ENCODE measurements at places on chromosomes 16 and 17.

- no peaks in the 10 kb centered on the region for H3K4me1 ChIP-seq
- H3K27ac ChIP-seq, result no peak overlapping the region
- no peaks in the 10 kb centered on the region for H3K27me3 ChIP-seq
- no peaks in the 10 kb centered on the region for H3K36me3 ChIP-seq
- DNase-seq, result peak; percentile 72
Observed at GRCh38 chr17:79294459-79295071, 219.9 kb downstream of the ENGASE start.

GRCh38 chr17:76565728-76566612 lies 19.7 kb downstream of the ST6GALNAC2 start:
- no peak for DNase-seq
- H3K4me3 ChIP-seq, result no peak overlapping the region

DNA sequence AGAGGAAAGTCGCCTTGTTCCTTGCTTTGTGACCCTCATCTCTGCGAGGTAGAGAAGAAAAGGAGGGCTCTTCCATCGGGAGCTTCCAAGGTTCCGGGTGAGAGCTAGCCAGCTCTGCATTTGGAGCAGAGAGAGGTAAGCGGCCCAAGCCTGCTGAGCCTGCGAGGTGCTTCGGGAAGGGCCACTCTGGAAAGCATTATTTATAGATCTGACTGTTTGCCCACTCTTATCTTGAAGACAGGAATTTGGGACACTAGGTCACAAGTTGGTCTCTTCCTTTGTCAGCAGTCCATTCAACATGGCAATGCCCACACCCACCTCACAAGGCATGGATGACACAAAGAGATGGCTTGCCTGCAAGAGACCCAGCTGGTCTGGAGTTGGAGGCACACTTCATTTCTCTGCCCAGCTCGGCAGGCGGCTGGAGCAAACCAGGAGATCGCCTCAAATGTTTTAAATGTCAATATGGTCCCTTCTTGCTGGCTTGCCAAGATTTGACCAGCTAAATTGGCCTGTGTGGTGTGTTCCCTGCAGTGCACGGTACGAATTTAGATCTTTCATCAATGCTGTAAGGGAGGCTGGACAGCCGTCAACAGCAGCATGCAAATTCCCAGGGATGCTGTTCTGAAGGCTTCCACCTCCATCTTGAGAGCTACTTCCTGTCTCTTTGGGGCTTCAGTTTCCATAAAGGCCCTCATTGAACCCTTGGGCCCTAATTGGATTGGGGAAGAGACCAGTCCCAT lies 19.5 kb downstream of the CBX4 start:
- no peak overlapping the region for H3K4me3 ChIP-seq
- no peak for DNase-seq
- no peak overlapping the region for H3K27ac ChIP-seq
- H3K4me1 ChIP-seq, result peaks cover 57% of the 10 kb centered on the region
- no peaks in the 10 kb centered on the region for H3K27me3 ChIP-seq

- H3K4me3 ChIP-seq, result no peak overlapping the region
- peaks cover 12% of the 10 kb centered on the region for H3K27me3 ChIP-seq
- no peak for DNase-seq
- H3K36me3 ChIP-seq, result no peaks in the 10 kb centered on the region
- H3K4me1 ChIP-seq, result no peaks in the 10 kb centered on the region
Observed at GRCh38 chr16:71507061-71507460, 17.9 kb upstream of the ZNF19 start.

DNA sequence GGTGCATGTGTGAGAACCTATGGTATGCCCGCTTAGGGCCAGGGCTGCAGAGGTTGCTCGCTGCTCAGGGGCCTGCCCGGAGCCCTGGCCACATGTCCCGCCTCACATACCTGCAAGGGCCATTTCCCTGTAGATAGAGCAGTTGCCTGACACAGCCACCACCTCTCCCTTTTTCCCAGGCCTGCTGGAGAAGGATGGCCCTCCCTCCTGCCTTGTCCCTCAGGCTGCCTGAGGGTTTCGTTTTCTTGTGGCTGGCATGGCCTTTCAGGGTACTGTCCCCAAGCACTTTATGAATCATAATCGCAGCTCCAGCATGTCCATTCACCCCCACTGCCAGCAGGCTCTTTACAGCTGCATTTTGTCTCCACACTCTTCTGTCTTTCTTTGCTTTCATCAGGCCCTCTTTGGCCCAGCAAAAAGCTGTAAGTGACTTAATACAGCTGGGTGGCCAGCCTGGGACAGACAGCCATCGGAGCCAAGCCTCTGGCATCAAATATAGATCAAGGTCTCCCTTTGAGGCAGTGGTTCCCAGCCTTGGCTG lies 65.7 kb downstream of the MPRIP start:
- H3K36me3 ChIP-seq, result no peaks in the 10 kb centered on the region
- no peaks in the 10 kb centered on the region for H3K27me3 ChIP-seq
- no peak overlapping the region for H3K27ac ChIP-seq
- no peak for DNase-seq

All from K562 (cell line).